Activated CD8-positive, alpha-beta memory T cell treated with anti-CD3 and anti-CD28 coated beads, Interleukin-2, amount 10 ng/mL, durations not matched to agents 7 days and 5 days (primary cell): ENCODE measurements at places on chromosomes 13 and 19. TPM values are rescaled to one million over a fixed set of nuclear protein-coding genes. Genes with fewer than 3 reads are reported as not detected.

The CD37 gene
- total RNA-seq = 177 TPM

DNA sequence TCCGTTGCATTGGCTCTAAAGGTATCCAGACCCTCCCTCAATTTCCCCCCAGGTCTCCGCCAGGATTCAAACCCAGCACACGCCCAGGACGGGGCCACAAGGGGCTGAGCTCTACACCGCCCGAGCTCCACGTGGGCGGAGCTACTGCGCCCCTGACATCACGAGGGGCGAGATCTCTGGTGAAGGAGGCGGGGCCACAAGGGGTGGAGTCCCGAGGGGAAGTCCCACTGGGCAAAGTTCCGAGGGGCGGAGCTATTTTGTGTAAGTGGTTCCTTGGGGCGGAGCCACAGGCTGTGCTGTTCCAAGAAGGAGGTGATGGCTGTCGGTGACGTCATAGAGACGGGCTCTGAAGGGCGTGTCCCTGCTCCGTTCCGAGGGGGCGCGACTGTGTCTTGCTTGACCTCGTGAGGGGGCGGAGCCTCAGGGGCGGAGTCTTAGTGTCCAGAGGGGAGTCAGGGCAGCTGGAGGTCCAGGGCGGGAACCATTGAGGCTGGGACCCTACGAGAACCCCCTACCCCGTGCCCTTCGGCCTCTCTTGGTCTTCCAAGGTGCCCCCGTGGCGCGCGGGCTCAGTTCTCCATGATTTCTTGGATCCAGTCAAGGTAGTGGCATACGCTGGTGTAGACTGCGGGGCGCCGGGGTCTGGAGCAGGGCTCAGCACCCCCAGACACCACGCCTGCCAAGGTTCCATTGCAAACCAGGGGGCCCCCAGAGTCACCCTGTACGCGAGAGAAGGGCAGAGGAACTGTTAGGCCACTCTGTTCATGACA lies 1.3 kb upstream of the KLK8 start:
- no peaks in the 10 kb centered on the region for H3K4me1 ChIP-seq
- no peaks in the 10 kb centered on the region for H3K36me3 ChIP-seq
- peak; percentile 58 for DNase-seq
- H3K4me3 ChIP-seq = no peak overlapping the region
- H3K27ac ChIP-seq = no peak overlapping the region
- H3K27me3 ChIP-seq = peaks cover 23% of the 10 kb centered on the region

The ZNF763 gene
- total RNA-seq = 0.85 TPM

DNA sequence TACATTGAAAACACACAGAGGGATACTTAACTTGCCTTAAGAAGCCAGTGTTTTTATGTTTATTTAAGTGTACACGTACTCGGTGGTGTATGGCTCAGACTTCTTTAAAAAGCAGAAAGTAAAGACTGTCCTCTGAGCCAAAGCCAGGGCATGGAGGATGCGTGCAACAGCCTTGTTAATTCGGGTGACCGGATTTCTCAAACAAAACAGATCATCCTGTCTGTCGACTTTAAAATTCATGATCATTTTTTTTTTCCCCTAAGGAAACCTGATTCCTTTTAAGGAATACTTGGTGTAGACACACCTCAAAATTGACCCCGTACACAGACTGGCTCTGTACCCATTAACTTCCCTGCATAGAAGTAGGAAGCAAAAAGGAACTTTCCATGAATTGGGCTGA lies 124.7 kb upstream of the RNF113B start:
- H3K4me3 ChIP-seq = no peak overlapping the region
- no peak for DNase-seq
- no peaks in the 10 kb centered on the region for H3K36me3 ChIP-seq
- no peaks in the 10 kb centered on the region for H3K4me1 ChIP-seq
- H3K27ac ChIP-seq = no peak overlapping the region
- peaks cover 19% of the 10 kb centered on the region for H3K27me3 ChIP-seq

The ARL11 gene
- total RNA-seq = 0.89 TPM

The LILRA5 gene
- total RNA-seq = not detected

DNA sequence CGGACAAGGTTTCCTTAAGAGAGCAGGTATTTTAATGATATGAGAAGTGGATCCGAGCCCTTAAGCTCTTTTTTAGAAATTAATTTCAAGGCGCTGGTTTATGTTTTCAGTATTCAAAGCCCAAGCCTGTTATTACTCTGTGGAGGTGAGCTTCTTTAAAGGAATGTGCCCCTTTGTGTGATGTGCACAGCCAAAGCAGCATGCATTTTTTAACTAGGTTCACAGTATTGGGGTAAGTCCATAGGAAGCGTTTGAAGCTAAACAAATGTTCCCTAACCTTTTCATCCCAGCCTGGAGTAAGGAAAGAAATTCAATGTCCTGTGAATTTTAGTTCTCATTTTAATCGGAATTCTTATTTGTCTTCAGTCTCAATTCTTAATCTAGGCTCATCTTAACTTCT lies 217.5 kb downstream of the KCTD12 start:
- no peak for DNase-seq
- H3K27me3 ChIP-seq = peaks cover 15% of the 10 kb centered on the region
- H3K4me3 ChIP-seq = no peak overlapping the region
- H3K36me3 ChIP-seq = no peaks in the 10 kb centered on the region
- no peaks in the 10 kb centered on the region for H3K4me1 ChIP-seq

DNA sequence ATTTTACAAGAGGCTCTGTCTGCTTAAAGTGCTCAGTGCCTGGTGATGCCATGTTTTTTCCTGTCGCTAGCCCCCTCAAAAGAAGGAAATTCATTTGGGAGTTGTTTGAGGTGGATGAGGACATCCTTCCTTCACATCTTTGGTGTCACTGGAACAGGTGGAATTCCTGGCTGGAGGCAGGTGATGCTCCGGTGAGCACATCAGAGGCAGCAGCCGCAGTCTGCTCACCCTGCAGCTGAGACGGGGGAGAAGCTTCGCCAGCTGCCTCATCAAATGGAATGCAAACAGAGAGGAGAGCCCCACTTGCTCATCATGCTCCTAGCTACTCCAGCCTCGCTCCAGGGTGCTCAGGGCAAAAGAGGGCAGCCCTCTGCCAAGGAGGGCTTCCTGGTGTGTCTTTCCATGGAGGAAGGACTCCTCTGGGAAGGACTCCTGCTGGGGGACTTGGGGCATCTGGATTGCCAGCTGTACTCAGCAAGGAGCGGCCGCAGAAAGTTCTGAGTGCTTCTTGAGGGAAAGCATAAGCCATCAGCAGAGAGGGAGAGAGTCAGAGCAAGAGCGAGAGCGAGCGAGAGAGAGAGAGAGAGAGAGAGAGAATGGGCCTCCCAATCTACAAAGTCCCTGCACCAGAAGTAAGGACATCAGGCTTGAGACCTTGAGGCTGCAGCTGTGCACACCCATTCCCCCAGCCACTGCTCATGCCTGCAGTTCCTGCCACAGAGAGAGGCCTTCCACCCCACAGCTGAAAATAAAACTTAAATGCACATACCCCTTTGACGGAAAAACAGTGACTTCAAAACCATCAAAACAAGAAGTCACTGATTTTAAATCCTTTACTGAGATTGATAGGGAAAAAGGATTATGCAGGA lies 74.3 kb upstream of the UBL3 start:
- H3K27me3 ChIP-seq = peaks cover 2% of the 10 kb centered on the region
- H3K27ac ChIP-seq = no peak overlapping the region
- DNase-seq = no peak
- no peak overlapping the region for H3K4me3 ChIP-seq
- peaks cover 28% of the 10 kb centered on the region for H3K4me1 ChIP-seq
- H3K36me3 ChIP-seq = no peaks in the 10 kb centered on the region
